ENCODE measurements at places on chromosomes 4 and X.
A peak's percentile ranks its signal among the peaks of the same experiment; 100 is the strongest.

DNA sequence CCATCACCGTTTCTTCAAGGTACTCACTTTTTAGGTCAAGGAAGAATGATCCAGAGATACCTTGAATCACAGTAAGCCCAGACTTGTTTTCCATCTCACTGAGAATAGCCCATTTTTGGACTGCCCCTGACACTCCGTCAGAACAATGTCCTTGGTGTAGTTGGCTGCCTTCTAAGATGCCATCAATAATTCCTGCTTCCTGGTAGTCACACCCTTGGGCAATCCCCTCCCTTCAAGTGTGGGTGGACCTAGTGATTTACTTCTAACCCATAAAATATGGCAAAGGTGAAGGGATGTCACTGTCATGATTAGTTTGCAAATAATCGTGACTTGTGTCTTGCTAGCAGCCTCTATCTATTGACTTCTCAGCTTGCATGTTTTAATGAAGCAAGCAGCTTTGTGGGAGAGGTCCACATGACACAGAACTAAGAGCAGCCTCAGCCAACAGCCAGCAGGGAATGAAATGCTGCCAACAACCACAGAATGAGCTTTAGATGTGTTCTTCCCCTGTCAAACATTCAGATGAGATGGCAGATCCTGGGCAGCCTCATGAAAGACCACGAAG, 20.0 kb upstream of the KLHL34 start:
- DNase-seq = no peak

DNA sequence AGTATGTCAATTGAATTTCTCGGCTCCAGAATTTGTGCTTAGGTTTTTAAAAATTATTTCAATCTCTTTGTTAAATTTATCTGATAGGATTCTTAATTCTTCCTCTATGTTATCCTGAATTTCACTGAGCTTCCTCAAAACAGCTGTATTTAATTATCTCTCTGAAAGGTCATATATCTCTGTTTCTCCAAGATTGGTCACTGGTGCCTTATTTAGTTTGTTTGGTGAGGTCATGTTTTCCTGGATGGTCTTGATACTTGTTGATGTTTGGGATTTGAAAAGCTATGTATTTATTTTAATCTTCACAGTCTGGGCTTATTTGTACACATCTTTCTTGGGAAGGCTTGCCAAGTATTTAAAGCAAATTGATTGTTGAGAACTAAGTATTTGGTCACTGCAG, 24.7 kb upstream of the HERC3 start:
- DNase-seq = no peak

GRCh38 chr4:181161669-181162068, 1081.5 kb upstream of the TENM3 start:
- no peak for DNase-seq

DNA sequence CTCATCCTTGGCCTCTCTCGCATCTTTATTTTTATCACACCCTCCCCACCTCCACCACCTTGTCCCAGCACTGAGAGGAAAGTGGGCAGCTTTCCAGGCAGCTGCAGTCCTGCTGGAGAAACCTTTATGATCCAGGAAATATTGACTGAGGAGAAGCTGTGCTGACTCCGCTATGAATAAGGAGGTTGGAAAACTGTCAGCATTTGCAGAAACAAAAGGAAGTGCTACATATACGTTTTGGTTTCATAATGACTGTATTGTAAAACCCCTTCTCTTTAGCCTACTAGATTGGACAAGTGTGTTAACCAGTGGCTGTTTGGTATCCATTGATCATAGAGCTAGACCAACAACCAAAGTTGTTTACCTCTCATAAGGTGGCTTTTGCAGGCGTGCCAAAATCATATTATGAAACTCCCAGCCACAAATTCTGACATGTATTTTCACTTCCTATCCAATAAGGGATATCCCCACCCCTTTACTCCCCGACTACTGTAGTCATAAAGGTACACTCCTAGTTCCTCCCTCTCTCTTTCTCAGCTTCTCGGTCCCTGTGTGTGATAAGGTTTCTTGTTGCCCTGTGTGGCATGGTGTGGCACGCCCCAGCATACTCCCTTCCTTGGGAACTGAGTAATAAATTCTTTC, 88.4 kb downstream of the GPR143 start:
- DNase-seq = no peak

GRCh38 chr4:56972389-56972788, 5.0 kb downstream of the NOA1 start:
- DNase-seq = no peak

DNA sequence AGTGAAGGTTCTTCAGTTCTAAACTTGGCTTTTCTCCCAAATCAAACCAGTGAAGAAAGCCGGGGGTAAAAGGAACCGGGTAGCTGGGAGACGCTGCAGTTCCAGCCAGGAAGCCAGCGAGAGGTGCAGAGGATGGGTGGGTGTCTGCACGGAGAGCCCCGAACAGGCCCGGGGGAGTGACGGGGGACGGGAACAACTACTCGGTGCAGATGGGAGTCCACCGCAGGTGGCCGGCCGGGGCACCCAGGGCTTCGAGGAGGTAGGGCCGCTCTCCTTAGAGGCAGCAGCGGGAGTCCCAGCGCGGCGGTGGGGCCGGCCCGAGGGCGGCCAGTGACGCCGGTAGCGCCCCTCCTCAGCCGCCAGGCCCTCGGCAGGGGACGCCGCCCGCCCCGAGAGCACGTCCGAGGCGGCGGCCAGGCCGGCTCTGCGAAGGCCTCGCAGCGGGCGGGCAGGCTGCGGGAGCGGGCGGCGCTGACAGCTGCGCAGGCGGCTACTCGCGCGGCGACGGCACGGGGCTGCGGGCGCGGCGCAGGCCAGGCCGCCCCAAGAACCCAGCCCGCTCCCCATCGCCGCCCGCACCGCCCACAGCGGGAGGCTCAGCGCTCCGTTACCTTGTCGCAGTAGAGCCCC, 449 bp downstream of the FBXL5 start:
- peak; percentile 53 for DNase-seq

- no peak for DNase-seq
Measured at GRCh38 chr4:14345356-14345775, 656.9 kb upstream of the CPEB2 start.

GRCh38 chrX:129781680-129782495, 2.1 kb downstream of the SASH3 start:
- DNase-seq = no peak

DNA sequence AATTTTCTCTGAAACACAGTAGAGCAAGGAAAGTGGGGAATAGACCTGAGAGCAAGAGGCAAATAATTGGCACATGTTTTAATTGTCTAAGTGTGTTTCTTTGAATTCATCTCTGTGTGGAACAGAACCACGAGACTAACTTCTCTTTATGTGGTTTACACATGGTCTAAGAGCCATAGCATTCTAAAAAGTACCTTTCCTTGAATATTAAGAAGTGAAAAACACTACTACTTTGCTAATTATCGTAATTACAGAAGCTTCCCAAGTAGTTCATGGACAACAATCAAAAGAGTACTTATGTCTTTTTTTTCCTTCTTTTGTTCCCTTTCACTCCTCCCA, 2.9 kb upstream of the CYBB start:
- DNase-seq = no peak

GRCh38 chrX:3712051-3712869, 1.2 kb downstream of the PRKX start:
- DNase-seq = no peak

DNA sequence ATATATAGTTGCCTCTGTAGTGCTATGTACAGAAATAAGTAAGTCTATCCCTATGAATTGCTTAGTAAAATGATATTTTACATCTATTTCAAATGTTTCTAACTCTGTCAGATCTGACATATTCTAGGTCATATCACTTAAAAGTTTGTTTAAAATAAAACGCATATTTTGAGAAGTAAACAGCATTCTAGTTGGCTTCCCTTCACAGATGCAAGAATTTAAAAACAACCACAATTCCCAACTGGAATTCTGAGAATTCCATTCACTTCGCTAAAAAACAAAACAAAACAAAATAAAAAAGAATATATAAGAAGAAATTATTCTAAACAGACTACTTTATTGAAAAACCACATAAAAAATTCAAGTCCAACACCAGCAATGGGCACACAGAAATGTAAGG, 126.0 kb downstream of the PPP3CA start:
- no peak for DNase-seq

DNA sequence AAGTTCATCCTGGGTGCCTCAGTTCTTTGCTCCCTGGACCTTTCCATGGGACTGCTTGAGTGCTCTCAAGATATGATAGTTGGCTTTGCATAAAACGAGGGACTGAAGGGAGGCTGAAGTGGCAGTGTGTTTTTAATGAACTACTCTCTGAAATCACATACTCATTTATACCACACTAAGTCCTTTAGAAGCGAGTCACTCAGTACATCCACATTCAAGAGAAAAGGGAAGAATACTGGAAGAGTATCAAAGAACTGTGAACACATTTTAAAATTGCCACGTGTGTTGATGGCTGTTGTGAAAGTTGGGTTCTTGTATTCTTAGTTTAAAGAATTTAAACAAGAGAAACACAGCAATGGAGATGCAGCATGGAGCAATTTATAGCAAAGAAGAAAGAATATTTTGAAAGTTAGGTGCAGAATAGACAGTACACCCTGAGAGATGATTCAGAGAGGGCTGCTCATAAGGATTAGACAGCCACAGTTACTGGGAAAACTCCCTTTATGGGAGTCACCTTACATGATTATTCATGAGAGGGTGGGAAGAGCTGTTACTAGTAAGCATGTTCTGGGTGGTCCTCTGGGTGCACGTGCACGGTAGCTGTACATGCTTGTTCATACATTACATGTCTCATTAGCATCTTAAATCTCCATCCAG, 380.7 kb downstream of the ADGRL3 start:
- DNase-seq = no peak

- no peak for DNase-seq
Measured at GRCh38 chr4:153028535-153028934, 92.4 kb downstream of the FHDC1 start.

Data from left renal cortex interstitium (tissue), 4 donors.